ENCODE measurements at places on chromosomes 4 and X.

DNA sequence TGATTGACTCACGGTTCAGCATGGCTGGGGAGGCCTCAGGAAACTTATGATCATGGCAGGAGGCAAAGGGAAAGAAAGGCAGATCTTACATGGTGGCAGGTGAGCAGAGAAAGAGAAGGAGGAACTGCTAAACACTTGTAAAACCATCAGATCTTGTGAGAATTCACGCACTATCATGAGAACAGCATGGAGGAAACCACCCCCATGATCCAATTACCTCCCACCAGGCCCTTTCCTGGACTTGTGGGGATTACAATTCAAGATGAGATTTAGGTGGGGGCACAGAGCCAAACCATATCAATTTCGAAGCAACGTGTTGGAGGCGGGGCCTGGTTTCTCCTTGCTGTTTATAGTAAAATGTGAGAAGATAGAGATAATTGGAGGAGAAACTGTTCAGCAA lies 167.4 kb downstream of the GABRB1 start:
- DNase-seq = no peak

GRCh38 chrX:51804741-51805140 lies 61.5 kb downstream of the GSPT2 start:
- no peak for DNase-seq

- DNase-seq = no peak
Measured at GRCh38 chr4:1178300-1179088, 6.1 kb upstream of the SPON2 start.

DNA sequence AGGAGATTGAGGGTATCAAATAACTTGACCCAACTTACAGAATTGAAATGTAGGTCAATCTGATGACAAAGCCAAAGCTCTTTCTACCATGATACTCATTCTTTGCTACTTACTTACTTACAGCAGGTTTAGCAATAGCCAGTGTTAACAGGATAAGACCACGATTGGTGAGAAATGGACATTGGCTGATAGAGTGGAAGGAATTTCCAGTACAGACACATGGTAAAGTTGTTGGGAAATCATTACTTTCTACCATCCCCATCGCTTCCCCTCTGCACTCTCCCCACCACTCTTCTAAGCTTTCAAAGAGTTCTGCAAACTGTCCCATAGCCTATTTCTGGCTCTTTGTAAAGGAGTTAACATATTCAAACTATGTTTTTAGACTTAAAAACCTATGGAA lies 119.7 kb downstream of the CHRNA9 start:
- no peak for DNase-seq

- no peak for DNase-seq
Measured at GRCh38 chr4:54940996-54941865, 184.2 kb downstream of the KDR start.

- DNase-seq = no peak
Measured at GRCh38 chrX:9538544-9539045, 73.7 kb downstream of the TBL1X start.

- DNase-seq = no peak
Measured at GRCh38 chr4:83171436-83172039, 57.0 kb upstream of the PLAC8 start.

DNA sequence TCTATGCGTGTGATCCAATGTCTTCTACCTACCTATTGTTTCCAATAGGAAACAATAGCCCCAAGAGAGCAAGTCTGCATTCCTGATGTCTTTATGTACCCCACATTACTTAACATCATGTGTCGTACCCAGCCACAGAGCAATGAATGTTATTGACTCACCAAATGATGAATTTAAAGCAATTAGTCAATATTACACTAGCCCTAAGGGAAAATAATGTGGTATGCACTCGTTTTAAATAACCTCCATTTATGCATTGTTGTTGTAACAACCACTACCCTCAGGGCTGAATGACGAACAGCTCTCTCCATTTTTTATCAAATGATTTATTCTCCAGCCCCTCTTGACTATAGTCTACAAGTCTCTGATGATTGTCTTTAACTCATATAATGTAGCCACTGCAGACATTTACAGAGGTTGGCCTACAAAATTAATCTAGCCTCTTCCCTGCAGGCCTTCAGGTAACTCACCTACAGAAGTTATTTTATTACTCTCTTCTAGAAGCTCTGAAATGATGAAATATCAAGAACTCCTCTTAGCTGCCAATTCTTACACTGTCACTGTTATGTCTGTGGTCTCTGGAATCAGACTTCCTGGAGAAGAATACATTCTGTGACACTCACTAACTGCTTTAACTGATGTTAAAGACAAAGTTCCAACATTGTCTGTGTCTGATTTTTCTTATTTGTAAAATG lies 601.7 kb upstream of the GRIA3 start:
- DNase-seq = no peak

DNA sequence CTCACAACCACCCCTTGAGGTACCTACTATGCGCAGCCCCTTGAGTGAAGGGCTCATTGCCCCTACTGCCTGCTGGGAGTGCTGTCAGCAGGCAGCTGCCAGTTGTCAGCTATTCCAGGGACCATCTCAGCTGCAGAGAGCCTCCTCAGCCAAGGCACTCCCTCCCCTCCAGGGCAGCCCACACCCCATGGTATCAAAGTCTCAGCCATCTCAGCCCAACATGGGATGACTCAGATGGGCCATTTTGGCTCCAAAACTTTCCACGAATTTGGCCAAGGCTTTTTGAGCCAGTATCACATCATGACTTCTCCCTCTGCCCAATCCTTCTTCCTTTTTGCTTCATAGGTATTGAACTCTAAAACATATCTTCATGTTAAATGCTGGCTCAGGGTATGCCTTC lies 61.4 kb upstream of the MAP3K15 start:
- no peak for DNase-seq

DNA sequence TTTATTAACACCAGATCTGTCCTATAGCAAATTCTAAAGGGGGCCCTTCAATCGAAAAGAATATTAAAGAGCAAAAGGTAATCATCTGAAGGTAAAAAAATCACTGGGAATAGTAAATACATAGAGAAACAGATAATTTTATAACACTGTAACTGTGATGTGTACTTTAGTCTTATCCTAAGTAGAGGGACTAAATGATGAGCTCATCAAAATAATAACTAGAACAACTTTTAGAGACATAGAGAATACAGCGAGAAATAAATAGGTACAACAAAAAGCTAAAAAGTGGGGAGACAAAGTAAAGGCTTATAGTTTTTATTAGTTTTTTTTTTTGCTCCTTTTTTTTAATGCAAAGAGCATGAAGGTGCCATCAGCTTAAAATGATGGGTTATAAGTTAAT lies 17.3 kb upstream of the CT83 start:
- DNase-seq = no peak

GRCh38 chr4:53929955-53930798 lies 134.2 kb downstream of the CHIC2 start:
- peak; percentile 1 for DNase-seq

DNA sequence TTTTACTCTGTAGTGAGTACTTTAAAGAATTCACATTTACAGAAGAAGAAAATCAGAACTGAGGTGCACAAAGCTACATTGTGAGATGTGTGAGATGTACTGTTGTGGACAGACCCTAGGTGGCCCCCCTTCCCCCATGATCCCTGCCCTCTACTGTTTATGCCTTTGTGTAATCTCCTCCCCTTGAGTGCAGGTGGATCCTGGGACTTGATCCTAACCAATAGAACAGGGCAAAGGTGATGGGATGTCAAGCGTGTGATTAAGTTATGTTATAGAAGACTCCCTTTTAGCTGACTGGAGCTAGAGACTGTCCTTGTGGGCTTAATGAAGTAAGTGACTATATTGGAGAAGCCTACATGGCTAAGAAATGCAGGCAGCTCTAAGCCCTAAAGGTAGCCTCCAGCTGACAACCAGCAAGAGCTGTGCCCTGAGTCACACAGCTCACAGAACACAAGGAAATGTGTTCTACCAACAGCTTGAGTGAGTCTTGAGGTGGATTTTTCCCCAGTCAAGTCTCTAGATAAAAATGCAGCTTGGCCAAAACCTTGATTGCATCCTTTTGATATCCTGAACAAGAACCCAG lies 225.2 kb upstream of the LEF1 start:
- no peak for DNase-seq

- DNase-seq = no peak
Measured at GRCh38 chr4:56426273-56426672, 9.1 kb downstream of the PPAT start.

- DNase-seq = no peak
Measured at GRCh38 chr4:83036991-83037665, 2.1 kb downstream of the COPS4 start.

DNA sequence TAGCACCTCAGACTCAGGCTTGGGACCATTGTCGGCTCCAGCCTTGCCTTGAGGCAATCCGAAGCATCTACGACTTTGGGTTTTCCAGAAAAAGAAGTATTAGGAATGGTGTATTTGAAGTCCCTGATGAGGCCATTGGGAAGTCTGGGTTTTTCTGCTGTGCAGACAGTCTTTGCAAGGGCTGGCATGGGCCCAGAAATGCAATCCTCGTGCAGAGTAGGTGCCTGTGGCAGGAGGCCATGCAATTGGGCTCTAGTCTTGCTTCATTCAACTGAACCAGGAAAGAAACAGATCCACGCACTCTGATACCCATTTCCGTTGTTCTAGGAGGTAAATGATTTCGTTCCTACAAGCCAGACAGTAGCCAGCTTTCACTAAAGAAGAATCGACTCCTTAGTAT lies 12.4 kb downstream of the ZFP92 start:
- DNase-seq = no peak

DNA sequence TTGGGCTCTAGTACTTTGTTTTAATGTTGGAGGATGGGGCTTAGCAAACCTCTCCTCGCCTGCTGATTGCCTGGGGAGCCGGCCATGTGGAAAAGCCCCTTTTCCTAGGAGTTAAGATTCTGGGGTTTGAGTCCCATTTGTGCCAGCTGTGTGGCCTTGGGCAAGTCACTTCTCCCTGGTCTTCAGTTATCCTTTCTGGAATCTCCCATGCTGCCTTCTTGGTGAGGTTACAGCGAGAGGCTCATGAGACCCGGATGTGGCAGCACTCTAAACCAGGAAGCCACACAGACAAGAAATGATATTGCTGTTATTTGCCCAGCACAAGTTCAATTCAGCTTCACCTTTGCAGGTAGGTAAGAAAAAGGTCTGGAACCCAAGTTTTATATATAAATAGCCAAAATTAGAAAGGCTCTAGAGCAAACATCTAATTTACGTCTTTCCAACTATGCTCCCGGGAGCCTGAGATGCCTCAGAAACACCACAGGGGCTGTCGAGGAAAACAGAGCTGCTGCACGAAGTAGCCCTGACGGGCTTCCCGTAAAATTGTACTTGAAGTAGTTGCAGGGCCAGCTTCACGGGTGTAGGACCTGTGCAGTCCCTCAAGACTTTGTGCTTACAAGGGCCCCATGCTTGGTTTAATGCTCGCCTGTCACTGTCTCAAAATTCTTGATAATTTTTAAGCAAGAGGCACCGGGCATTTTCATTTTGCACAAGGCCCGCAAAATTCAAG lies 8.3 kb upstream of the SASH3 start:
- no peak for DNase-seq

DNA sequence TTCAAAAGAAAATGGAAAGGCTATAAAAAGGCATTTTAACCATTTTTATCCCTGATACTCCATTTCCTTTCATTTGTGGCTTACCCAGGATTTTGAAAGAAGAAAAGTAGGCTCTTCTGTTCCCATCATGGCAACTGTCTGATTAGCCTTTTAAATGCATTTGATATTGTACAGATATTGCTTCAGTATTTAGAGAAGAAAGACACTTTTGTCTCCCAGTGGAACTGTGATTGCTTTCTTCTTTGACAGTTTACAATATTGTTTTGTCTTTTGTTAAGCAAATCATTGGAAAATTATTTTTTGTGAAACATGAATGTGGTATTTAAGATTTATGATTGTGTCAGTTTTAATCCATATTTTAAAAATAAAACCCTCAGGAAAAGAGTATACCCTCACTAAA lies 297.4 kb upstream of the TACR3 start:
- DNase-seq = no peak

GRCh38 chr4:152467101-152467500 lies 68.8 kb downstream of the FBXW7 start:
- no peak for DNase-seq
